Upper lobe of left lung (tissue), 6 donors: ENCODE measurements at places on chromosomes 1 and 21. TPM values are rescaled to one million over a fixed set of nuclear protein-coding genes. Genes with fewer than 3 reads are reported as not detected.

GRCh38 chr1:96208428-96208827 lies 513.2 kb upstream of the PTBP2 start:
- no peak for DNase-seq
- H3K27ac ChIP-seq, result no peak overlapping the region
- H3K4me3 ChIP-seq, result no peak overlapping the region
- H3K4me1 ChIP-seq, result no peaks in the 10 kb centered on the region

- no peaks in the 10 kb centered on the region for H3K4me1 ChIP-seq
- no peak overlapping the region for H3K4me3 ChIP-seq
- no peak overlapping the region for H3K27ac ChIP-seq
- no peaks in the 10 kb centered on the region for H3K27me3 ChIP-seq
These were observed 675.7 kb upstream of the CHRM3 start for GRCh38 chr1:238710697-238711096.

DNA sequence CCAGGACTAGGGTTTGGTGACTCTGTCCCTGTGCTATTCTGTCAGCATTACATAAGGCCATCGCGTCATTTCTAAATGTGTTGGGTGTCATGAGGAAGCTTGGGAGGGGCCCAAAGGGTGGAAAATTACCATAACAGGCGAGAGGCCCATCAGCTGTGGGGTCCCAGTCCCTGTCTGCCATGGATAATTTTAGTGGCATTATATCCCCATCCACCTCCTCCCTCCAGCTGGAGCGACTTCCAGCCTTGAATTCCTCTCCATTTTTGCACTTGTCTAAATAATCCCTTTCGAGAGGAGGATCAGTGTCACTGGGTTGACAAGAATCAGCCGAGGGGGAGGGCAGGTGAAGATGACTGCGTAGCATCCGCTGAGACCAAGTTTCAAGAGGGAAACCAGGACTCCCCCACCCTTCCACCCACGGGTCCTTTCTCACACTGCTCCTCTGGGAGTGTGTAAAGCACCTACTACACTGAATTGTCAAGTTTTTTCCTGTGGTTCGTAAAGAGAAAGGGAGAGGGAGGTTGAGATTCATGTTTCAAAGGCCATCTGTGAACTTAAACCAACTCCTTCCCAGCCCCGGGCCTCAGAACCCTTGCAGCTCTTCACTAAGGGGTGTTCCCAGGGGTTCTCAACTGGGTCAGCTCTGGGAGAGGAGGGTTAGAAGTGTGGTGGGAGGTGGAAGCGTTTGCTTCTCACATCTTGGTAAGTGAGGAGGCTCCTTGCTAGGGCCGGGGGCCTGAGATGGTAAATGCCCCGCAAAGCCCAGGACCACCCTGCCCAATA lies 29.2 kb downstream of the VASH2 start:
- H3K27ac ChIP-seq, result no peak overlapping the region
- H3K4me1 ChIP-seq, result peaks cover 15% of the 10 kb centered on the region
- no peak for DNase-seq
- no peak overlapping the region for H3K4me3 ChIP-seq
- no peaks in the 10 kb centered on the region for H3K27me3 ChIP-seq

- H3K36me3 ChIP-seq, result no peaks in the 10 kb centered on the region
- no peak within 1 kb of the TSS for H3K27ac ChIP-seq
- H3K4me3 ChIP-seq, result no peak within 1 kb of the TSS
- H3K4me1 ChIP-seq, result peaks cover 7% of the 10 kb centered on the region
- peak; percentile 79 for DNase-seq
These were observed at the start of gene MYOG for GRCh38 chr1:203085528-203086406. MYOG (minus strand) TSS chr1:203086012; CDS start chr1:203085961, 51 bp downstream.

- peak; percentile 81 for DNase-seq
- H3K36me3 ChIP-seq, result no peaks in the 10 kb centered on the region
- H3K27me3 ChIP-seq, result no peaks in the 10 kb centered on the region
- peaks cover 16% of the 10 kb centered on the region for H3K4me1 ChIP-seq
- peak overlapping the region; percentile 79 for H3K27ac ChIP-seq
- H3K4me3 ChIP-seq, result no peak overlapping the region
These were observed 254.9 kb downstream of the RHOU start for GRCh38 chr1:228989992-228990827.

DNA sequence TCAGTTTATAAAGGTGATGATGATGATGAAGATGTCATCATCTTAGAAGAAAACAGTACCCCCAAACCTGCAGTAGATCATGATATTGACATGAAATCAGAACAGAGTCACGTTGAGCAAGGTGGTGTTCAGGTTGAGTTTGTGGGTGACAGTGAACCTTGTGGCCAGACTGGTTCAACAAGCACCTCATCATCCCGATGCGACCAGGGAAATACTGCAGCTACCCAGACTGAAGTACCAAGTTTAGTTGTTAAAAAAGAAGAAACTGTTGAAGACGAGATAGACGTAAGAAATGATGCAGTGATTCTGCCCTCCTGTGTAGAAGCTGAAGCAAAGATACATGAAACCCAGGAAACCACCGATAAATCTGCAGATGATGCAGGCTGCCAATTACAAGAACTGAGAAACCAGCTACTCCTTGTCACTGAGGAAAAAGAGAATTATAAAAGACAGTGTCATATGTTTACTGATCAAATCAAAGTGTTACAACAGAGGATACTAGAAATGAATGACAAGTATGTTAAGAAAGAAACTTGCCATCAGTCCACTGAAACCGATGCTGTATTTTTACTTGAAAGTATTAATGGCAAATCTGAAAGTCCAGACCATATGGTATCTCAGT lies 16.0 kb upstream of the CHAF1B start:
- no peak for DNase-seq
- no peaks in the 10 kb centered on the region for H3K4me1 ChIP-seq
- no peak overlapping the region for H3K4me3 ChIP-seq
- H3K36me3 ChIP-seq, result peaks cover 68% of the 10 kb centered on the region
- no peak overlapping the region for H3K27ac ChIP-seq
- H3K27me3 ChIP-seq, result no peaks in the 10 kb centered on the region

- no peak overlapping the region for H3K27ac ChIP-seq
- H3K4me3 ChIP-seq, result no peak overlapping the region
- no peaks in the 10 kb centered on the region for H3K4me1 ChIP-seq
- H3K36me3 ChIP-seq, result no peaks in the 10 kb centered on the region
- no peak for DNase-seq
These were observed 580.7 kb upstream of the ADGRL4 start for GRCh38 chr1:79587229-79587628.

DNA sequence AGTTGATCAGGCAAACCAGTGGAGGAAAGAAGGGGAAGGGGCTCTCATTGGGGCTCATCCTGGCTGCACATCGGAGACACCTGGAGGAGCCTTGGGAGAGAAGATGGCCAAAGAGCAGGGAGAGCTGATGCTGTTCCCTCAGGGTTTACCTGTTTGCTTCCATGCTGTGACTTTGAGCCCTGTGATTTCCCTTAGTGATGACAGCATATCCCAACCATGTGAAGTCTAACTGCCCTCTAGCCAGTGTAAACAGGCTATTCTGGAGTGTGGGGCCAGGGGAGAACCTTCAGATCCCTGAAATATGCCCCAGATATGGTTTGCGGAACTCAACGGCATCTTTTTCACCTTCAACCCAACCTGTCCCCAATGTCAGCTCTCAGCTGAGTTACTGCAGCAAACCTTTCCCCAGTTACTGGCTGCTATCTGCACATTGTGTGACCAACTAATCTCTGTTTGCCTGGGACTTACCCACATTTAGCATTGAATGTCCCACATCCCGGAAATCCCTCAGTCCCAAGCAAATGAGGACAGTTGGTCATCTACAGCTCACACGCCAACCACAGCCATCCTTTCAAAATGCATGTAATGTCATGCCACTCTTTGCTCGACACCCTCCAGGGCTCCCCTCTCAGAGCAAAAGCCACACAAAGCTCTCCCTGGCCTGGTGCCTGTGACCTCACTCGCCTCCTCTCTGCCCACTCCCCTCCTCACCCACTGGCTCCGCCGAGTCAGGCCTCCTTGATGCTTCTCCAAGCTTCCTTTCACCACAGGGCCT lies 242.3 kb downstream of the KCNJ6 start:
- H3K27ac ChIP-seq, result no peak overlapping the region
- no peaks in the 10 kb centered on the region for H3K36me3 ChIP-seq
- H3K4me3 ChIP-seq, result no peak overlapping the region
- no peak for DNase-seq
- no peaks in the 10 kb centered on the region for H3K27me3 ChIP-seq

DNA sequence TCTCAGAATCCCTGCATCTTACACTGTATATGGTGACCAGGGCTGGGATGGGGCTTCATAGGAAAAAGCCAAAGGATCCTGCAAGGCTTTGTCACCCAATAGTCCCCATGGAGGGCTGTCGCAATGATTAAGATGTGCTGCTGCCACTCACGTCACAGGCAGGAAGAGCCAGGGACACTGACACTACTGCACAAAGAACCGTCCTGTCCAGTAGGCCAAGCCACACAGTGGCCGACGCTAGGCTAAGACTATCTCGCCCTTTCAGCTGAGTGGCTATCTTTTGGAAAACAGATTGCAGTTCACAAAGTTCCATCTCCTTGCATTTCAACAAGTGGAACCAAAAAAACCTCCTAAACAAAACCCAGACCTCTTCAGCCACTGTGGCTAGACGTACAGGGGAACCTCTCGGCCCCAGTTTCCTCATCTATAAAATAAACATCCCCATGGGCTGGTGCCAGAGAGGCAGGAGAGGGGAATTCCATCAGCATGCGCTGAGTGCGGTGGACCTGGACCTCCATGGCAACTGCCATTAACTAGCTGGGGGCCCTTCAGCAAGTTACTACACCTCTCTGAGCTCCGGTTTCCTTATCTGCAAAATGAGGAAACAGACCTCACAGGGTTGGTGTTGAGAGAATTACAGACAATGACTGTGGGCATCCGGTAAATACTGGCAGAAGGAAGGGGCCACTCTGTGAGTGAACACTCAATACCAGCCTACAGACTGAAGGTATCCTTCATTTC lies 8.7 kb downstream of the CAPZB start:
- H3K27ac ChIP-seq, result peak overlapping the region; percentile 86
- no peaks in the 10 kb centered on the region for H3K27me3 ChIP-seq
- H3K4me1 ChIP-seq, result peaks cover 60% of the 10 kb centered on the region
- DNase-seq, result peak; percentile 68

DNA sequence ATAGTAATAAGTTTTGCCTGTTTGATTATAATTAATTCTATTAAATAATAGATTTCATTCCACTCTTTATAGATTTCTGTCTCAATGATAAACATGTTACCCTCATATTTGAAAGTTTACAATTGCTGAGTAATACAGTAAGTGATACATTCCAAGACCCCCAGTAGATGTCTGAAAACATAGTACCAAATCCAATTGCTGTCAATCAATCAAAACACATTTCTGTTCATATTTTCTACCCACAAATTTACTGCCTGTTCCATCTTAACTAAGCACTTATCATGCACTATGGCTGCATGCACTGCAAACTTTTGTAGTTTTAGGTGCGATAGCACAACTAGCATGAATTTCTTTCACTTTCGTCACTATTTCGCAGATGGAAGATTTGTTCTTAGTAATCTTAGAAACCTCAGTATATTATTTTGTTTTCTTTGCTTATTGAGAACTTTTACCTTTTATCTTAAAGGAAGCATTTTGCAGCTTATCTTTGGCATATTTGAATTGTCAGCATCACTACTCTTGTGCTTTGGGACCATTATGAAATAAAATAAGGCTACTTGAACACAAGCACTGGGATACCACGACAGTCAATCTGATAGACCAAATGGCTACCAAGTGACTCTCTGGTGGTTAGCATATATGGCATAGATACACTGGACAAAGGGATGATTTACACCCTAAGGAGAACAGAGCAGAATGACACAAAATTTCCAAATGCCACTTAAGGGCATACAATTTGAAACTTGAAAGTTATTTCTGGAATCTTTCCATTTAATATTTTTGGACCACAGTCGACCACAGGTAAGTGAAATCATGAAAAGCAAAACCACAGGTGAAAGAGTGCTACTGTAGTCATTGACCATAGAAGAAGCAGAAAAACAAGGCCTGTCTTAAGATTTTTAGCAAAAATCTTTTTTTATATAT lies 67.6 kb downstream of the RGS13 start:
- no peak for DNase-seq
- no peak overlapping the region for H3K27ac ChIP-seq
- no peaks in the 10 kb centered on the region for H3K36me3 ChIP-seq
- no peaks in the 10 kb centered on the region for H3K27me3 ChIP-seq

DNA sequence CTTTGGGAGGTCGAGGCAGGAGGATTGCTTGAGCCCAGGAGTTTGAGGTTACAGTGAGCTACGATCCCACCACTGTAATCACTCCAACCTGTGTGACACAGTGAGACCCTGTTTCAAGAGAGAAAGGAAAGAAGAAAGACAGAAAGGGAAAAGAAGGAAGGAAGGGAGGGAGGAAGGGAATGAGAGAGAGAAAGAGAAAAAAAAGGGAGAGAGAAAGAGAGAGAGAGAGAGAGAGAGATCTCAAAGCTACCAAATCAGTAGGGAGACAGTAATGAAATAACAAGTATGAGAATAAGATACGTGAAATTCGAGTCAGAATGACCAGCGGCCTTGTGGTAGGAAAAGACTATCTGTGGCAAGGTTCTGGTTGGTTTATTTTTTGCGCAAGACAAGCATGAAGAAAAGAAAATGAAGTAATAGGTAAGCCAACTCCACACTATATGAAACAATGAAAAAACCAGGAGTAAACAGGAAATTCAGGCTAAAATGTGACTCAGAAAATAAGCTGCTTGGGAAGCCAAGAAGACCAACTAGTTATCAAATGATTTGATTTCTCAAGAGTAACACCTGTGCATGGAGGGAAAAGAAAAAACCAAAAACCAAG lies 8.9 kb downstream of the MTF1 start:
- no peaks in the 10 kb centered on the region for H3K27me3 ChIP-seq
- H3K36me3 ChIP-seq, result peaks cover 28% of the 10 kb centered on the region
- H3K4me1 ChIP-seq, result peaks cover 35% of the 10 kb centered on the region
- H3K4me3 ChIP-seq, result no peak overlapping the region
- peak overlapping the region; percentile 61 for H3K27ac ChIP-seq

DNA sequence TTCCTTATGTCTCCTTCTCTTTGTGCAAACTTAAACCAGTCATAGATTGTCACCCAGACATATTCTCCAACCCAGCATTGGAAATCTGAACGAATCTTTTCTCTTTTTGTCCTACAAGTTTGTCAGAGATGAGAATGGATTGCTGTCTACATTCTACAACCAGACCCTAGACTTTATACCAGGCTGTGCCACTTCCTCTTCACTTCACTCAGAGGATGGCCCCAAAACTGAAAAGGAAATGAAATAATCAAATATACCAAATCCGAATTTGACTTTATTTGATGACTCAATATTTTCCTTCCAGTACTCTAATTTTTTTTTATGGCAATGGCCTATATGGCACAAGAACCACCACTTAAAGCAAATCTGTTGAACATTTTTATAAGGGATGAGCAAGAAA lies 256.5 kb downstream of the ZNF648 start:
- no peaks in the 10 kb centered on the region for H3K27me3 ChIP-seq
- H3K36me3 ChIP-seq, result no peaks in the 10 kb centered on the region
- no peaks in the 10 kb centered on the region for H3K4me1 ChIP-seq

Gene MYCL
- total RNA-seq, result 6.3 TPM

Gene NEXN
- total RNA-seq, result 13.0 TPM

Gene ZSCAN20
- 5.6 TPM for total RNA-seq

Gene ATAD3C
- total RNA-seq, result 16.6 TPM
